ENCODE measurements at places on chromosomes 6 and 20.

- no peak for DNase-seq
Measured at GRCh38 chr6:57432157-57432556, 114.7 kb downstream of the PRIM2 start.

DNA sequence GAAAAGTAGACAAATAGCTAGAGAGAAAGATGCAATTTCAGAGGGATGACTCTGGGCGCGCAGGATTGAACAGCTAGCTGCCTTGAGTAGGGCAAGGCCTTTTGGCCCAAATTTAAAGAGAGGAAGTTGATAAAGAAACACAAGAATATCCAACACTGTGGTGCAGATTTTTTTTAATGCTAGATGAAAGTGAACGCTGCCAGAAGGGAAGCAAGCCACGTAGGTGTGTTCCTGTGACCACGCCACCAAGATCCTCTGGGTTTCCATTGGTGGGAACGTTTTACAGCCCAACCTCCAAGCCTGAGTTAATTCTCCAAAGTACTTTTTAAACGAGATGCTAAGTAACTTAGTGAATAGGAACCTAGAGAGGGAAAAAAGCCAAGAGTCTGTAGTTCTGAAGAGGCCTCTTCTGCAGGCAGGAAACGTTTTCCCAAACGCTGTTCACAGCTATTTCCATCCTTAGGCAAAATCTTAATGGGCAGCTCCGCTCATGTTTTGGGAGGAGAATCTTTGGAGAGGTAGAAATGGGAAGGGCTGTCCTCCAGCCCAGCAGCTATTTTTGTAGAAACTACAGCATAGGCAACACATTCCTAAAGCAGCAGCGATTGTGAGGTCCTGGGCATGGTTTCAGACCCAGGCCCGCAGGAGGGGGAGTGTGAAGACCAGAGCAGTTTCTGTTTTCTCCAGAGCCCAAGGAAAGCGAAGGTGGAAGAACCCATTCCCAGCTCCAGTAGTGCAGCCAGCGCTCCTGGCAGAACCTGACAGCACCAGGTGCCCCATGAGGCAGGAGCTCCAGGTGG is 8.2 kb downstream of the LY86 start:
- DNase-seq, result no peak

DNA sequence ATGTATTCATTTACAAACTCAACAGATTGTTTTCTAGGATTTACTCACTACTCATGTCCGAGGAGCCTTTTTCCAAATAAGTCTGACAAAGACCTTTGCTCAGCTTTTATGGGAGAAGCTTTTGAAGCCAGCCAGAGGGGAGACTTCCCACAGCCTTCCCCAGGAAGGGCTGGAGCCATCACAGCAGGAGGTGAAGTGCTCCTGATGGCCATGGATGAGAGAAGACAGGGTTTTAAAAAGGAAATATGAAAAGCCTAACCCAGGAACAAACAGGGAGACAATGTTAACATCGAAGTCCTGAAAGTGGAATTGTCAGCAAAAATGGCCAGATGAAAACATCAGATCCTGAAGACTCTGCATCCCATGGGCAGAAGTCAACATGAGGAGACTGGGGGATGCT is 11.6 kb upstream of the TAGAP start:
- no peak for DNase-seq

GRCh38 chr20:41432746-41433145 is 66.1 kb upstream of the EMILIN3 start:
- DNase-seq, result no peak

DNA sequence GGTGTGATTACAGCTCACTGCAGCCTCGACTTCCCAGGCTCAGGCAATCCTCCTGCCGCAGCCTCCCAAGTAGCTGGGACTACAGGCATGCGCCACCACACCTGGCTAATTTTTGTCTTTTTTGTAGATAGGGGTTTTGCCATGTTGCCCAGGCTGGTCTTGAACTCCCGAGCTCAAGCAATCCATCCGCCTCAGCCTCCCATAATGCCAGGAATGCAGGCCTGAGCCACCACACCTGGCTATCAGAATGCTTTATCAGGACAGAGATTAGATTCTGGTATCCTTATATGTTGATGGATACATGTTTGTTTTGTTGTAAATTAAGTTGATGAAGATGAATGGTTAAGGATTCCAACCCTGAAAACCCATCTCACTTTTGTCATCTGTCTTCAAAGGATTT is 24.2 kb downstream of the LHFPL5 start:
- DNase-seq, result no peak

DNA sequence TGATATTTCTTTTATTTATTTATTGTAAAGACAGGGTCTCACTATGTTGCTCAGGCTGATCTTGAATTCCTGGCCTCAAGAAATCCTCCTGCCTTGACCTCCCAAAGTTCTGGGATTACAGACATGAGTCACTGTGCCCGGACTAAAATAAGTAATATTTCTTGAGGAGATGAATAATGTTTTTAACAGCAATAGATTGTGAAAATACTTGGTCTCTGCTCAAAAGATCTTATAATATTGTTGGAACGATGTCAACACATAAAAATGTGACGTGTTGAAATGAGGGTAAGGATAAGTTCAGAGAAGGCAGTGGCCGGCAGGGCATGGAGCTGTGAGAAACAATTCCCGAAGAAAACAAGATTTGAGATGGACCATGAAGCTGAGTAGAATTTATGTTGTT is 178.7 kb downstream of the GJA1 start:
- DNase-seq, result no peak

DNA sequence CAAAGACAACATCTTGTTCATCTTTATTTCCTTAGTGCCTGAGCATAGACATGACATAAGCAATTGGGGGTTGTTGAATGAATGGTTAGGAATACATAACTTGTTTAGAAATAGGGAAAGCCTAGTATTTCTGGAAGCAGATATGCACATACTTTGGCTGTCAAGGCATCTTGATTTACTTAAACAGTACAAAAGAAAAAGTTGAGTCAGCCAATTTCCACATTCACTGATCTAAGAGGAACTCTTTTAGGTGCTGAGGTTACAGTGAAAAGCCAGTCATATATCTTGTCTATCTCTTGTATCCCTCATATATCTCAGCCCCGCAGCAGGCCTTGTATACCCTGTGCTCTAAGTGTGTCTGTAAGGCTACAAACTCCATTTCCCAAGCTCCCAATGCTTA is 11.6 kb downstream of the ZKSCAN4 start:
- no peak for DNase-seq

- no peak for DNase-seq
Measured at GRCh38 chr6:23097566-23097965, 528.2 kb downstream of the HDGFL1 start.

DNA sequence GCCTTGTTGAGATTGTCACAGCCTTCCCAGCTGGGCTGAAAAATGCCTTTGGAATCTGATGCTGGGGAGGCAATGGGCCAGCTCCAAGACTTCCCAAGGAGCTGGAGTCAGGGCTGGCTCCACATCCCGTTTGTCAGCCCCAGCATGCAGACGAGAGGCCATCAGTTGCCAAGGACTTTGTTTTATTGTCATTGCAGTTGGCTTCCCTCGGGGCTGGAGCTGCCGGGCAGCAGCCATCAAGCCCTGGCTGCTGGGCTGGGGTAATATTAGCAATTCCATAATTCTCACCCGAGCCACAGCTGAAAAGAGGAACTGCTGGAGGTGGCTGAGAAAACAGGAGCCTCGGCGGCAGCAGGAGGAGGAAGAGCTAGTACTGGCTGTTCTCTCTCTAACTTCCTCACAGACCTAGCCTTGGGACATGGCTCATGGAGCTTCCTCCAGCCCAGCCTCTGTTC is 182.5 kb downstream of the CDC5L start:
- no peak for DNase-seq

Data from esophagus squamous epithelium (tissue), 5 donors.